Stimulated activated CD4-positive, alpha-beta T cell treated with anti-CD3 and anti-CD28 coated beads, Interleukin-1b, Interleukin-23, amount 100 ng/mL, for 24 hours (primary cell): ENCODE measurements at places on chromosomes 6 and 20.

DNA sequence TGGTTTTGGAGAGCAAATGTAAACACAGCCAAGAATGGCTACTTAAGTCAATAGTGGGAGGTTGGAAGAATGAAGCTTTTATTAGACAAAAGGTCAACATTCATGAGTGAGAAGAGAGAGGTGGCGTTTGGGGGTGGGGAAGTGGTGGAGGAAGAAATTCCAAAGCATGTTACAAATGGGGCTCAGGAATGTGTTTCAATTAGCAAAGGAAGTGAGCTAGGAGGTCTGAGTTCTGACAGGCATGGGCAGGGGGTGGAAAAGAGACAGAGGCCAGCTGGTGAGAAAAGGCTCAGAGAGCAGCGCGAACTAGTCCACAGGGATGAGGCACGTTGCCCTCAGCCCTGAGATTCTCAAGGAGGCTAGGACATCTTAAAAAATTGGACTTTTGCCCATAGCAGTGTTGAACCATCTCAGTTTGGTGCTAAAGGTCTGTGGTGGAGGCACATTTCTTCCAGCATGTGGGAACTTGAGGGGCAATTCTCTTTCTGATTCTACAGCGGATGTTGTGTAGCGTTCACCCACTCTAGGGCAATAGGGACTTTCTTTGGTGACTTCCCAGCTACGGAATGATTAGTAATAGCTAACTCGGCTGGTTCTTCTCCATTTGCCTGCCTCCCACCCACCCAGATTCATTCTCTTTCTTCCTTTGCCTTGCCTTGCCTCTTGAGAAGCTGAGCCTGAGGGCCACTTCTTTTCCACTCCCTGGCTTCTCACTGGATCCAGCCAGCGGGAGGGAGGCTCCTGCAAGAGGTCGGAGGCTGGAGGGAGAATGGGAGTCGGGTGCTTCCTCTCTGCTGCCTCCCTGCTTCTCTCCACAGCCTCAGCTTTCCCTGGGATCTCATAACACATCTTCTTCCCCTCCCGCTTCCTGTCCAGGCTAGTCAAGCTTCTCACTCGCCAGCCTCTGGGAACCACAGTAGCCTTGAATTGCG lies 45.1 kb upstream of the NEDD9 start:
- no peak for DNase-seq

GRCh38 chr6:152794696-152795095 lies 44.1 kb downstream of the VIP start:
- DNase-seq, result no peak

DNA sequence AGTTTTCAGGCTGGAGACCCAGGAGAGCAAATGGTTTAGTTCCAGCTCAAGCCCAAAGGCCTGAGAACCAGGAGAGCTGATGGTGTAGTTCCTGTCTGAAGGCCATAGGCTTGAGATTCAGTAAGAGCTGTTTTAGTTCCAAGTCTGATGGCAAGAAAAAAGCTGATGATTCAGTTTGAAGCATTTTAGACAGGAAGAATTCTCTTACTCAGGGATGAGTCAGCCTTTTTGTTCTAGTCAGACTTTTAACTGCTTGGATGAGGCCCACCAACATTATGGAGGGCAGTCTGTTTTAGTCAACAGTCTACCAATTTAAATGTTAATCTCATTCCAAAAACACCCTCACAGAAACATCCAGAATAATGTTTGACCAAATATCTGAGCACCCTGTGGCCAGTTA lies 2.5 kb downstream of the ZSCAN26 start:
- no peak for DNase-seq

DNA sequence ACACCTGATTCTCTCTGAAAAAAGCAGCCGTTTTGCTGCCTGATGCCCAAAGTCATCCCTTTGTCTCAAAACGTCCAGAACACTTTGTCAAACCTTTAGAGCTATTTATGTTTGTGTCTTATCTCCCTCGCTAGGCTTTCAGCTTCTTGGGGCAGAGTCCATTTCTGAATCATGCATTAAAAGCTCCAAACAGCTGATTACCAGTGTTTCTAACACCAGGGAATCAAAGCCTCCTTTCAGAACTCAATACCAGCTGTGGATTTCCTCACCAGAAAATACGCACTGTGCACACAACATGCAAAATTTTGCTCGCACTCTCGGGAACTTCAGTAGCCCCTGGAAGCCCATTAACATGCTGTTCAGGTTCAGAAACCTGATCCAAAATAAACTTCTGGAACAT lies 333.3 kb downstream of the HACE1 start:
- DNase-seq, result no peak

- DNase-seq, result no peak
These were observed 108.3 kb upstream of the PHACTR1 start for GRCh38 chr6:12608016-12608860.

DNA sequence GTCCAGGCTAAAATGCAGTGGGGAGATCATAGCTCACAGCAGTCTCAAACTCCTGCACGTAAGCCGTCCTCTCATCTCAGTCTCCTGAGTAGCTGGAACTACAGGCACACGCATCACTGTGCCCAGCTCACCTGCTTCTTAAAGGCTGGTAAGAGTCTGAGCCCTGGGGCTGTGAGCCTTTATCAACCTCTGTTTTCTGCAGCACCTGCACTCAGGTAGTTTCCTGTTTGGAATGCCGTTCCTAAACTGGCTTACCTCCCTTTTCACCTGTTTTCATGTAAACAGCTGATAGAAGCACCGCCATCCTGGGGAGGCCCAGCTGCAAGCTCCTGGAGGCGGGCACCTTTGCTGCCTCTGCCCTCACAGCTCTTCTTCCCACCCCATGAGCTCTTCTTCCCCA lies 45.4 kb downstream of the SLC24A3 start:
- no peak for DNase-seq

- DNase-seq, result no peak
These were observed 13.6 kb upstream of the TTLL2 start for GRCh38 chr6:167311286-167311685.

- DNase-seq, result no peak
These were observed 92.5 kb upstream of the ADGRF1 start for GRCh38 chr6:47134476-47135189.

DNA sequence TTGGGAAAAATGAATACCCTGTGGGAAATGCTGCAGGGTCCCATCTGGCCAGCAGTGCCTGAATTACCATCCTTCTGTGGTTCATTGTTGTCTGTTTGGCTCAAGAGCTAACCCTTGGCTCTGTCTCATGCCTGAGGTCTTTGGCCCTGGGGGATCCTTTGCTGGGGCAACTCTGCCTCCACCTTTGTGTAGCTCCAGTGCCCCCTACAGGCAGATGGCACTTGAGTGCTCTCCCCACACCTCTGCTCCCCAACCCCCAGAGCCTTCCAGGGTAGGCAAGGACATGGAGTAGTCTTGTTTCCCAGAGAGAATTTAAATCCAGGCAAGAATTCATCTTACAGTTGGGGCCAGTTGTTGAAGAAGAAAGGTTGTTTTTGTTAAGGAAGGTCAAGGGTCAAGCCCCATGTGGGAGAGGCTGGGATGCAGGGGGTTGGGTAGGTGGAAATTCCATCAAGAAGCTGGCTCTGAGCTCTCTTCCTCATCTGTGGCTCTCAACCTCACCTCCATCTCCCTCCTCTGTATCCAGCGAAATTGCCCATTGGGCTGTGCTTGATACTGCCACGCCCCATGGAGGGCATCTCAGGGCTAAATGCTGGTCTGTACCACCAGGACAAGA lies 44.2 kb downstream of the ZNF831 start:
- DNase-seq, result peak; percentile 72
